ENCODE measurements at places on chromosomes 7 and 10.

DNA sequence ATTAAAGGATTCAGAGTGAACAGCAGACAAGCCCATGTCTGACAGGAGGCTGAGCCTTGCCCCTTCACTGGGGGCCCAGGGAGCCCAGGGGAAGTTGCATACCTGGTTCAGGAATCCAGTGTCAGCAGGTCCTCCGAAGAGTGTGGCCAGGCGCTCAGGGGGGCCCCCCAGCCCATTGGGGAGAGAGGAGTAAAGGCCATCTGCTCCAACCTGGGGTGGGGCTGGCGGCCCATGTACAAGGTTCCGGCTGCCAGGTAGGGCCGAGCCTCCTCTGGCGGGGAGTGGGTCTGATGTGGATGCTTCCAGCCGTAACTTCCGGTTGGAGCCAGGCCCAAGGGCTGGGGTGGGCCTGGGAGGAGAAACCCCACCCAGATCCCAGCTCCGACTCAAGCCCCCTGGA is 2.3 kb downstream of the PSD start:
- no peak for DNase-seq

- no peak for DNase-seq
These were observed 512 bp upstream of the VIM start for GRCh38 chr10:17227367-17228090.

DNA sequence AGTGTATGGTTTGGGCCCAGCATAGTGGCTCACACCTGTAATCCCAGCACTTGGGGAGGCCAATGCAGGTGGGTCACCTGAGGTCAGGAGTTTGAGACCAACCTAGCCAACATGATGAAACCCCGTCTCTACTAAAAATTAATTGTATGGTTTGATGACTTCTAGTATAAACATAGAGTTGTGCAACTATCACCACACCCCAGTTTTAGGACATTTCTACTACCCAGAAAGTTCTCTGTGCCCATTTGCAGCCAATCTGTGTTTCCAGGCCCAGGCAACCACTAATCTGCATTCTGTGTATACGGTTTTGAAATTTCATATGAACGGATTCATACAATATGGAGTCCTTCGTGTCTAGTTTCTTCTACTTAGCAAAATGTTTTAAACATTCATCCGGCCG is 20.0 kb downstream of the CLIP2 start:
- DNase-seq: no peak

- DNase-seq: no peak
These were observed 49.6 kb downstream of the ABCB5 start for GRCh38 chr7:20665096-20665495.

DNA sequence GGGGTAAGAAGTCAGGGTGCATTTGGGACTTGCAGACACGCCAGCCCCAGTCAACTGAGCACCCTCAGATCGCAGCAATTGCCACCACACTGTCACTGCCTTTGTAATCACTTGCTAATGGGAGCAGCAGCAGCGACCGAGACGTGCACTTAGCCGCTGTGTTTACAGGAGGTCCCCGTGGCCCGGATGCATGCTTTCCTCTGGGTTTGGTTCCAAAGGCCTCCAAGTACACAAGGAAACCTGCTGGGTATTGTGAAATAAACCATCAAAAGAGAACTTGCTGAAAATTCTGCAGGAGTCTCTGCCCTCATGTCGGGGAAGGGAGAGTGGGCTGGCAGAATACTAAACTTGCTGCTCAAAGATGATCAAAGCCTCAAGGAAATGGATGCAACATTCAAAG is 341.7 kb downstream of the DNAJB6 start:
- DNase-seq: no peak

GRCh38 chr7:116148626-116149025 is 61.7 kb upstream of the TES start:
- DNase-seq: no peak

- DNase-seq: no peak
These were observed 22.1 kb downstream of the HKDC1 start for GRCh38 chr10:69242040-69242851.

DNA sequence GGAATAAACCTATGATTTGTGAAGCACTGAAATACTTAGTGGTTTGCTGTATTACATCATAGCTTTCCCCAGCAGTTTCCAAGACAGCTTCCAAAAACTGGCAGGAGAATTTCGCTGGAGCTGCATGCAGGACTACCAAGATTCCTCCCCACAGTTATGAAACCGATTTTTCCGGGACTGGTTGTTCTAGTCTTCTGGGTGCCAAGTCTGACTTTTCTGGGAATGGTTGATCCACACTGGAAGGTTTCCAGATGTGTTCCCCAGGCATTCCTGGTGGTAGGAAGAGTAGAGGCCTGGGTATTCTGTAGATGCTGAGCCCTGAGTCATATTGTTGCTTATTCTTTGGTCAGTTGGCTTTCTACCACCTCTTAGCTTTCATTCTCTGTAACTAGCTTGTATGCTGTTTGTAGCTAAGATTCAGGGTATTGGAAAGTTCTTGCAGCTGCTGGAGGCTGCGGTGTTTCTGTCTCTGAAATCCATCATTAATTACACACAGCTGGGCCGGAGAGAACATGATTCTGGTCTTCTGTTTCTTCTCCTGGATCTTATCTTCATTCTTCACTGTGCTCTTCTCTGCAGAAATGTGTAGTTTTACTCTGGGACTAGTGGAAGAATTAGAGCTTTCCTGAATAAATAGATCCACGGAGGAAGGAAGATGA is 6.3 kb downstream of the ABCC2 start:
- DNase-seq: no peak

DNA sequence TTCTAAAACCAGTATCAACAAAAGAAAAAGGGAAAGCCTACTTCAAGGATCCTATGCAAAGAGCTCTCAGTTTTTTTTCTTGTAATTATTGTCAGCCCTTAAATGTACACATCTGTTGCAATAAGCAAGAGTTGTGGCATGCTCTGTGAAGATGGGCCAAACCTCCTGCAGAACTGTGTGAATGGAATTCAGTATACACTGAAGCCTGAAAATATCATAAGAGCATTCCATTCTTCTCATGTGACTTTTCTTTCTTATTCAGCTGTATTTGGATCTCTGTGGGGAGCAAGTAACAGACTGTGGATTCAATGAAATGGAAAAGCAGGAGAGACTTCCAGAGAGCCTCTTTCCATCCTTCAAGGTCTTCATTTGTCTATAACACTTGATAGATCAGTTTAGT is 130.7 kb downstream of the SAMD9 start:
- DNase-seq: peak; percentile 61

DNA sequence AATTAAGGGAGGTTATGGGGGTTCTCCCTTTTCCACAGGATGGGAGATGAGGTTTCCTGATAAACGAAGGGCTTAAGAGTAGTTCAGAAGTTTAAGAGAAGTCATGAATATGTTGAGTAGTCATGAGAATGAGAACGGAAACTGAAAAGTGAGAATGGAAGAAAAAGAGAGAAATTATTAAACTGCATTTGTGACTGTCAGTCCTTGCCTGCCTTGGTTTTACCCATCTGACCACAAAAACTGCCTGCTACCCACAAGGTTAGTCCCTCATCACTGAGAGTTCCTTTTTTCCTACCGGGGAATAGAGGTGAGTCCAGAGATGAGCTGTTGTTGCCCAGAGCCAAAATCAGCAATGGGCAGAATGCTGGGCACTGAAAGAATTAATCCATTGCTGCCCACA is 174.1 kb upstream of the BET1 start:
- no peak for DNase-seq

DNA sequence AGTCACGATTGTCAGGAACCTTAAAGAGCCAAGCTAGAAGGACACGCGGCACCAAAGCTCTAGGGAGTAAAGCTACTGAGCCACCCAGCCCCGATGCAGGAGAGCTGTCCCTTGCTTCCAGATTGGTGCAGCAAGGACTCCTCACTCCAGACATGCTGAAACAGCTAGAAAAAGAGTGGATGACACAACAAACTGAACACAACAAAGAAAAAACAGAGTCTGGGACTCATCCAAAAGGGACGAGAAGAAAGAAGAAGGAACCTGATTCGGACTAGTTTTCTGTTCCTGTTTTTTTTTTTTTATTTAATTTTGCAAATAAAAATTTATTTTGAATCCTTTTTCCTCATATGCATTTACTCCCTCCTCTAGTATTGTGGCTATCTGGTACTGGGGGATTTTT is 11.4 kb upstream of the HKDC1 start:
- no peak for DNase-seq

DNA sequence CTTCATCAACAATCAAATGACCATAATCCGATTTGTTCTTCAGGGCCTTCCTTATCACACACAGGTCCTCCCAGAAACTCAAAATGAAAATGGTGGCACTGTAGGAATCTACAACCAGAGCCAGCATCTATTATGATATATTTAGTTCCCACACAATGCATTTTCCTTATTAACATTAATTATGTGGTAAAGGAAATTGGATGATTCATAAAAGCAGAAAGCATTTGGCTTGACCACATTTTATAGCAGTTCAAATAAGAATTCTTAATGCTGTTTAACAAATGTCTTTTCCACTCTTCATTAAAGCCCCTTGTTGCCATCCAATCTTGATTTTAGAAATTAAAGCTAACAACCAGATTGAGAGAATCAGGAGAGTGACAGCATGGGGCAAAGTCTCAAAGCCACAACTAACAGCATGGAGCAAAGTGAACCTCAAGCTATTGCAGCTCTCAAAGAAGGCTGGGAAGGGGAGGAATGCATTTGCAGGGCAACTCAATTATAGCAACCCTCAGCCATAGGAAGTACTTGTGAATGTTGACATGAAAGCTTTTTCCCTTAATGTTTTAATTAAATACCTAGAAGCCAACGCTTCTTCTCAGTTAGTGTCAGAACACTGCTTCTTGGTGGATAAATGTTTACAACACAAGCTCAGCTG is 549.1 kb downstream of the NXPH1 start:
- DNase-seq: no peak

DNA sequence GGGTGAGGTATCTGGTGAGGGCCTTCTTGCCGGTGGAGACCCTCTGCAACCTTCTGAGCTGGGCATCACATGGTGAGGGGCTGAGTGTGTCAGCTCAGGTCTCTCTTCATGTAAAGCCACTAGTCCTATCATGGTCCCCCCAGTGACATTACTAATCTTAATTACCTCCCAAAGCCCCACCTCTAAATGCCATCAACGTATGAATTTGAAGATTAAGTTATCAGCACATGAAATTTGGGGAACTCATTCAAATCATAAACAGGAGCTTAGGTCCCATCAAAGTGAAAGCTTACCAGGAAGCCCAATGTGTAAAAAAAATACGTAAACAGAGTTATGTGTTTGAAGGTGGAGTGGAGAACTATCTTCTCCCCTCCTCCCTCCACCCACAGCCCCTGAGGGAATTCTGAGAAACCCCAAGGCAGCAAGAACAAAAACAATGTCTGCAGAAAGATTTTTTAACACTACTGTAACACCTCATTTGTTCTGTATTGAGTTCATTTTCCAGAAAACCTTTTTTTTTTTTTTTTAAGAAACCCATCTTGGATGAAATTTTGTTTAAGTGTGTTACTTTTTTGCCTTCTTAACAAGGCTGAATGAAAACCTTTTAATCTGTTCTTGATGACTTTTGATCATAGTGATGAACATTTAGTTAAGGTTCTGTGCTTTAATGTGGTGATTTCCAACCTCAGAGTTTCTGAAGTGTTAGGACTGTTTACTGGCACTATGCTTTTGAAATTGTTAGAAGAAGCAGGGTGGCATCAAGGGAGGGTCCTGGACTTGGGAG is 19.1 kb upstream of the PCGF5 start:
- DNase-seq: no peak

Measured in AG04450 (cell line).